ENCODE measurements at places on chromosomes 2 and 18.

GRCh38 chr2:16330571-16330970 is 335.1 kb downstream of the CYRIA start:
- DNase-seq, result no peak

- DNase-seq, result no peak
Observed at GRCh38 chr2:95551055-95551568, 40.7 kb upstream of the TRIM43 start.

DNA sequence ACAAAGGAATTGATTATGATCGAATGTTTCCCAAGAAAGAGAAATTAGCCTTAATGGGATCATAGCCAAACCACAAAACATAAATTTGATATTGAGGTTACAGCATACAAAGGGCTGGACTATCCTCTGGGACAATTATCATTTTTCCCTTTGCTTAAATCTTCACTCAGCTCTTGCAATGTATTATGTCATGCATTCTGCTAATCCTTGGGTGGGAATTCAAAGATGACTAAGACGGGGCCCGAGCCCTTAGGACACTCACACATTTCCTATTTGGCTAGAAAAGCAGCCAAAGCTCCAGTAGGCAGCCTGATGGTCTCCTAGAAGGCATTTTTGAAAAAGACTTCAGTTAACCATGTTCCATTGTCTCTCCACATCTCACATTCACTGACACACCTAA is 17.2 kb upstream of the NMI start:
- no peak for DNase-seq

GRCh38 chr2:62814123-62814522 is 108.6 kb downstream of the EHBP1 start:
- DNase-seq, result no peak

GRCh38 chr2:167181688-167182087 is 293.4 kb downstream of the XIRP2 start:
- DNase-seq, result no peak

GRCh38 chr2:23460993-23461392 is 76.0 kb downstream of the KLHL29 start:
- DNase-seq, result no peak

GRCh38 chr2:196244516-196244915 is 73.1 kb upstream of the STK17B start:
- DNase-seq, result no peak

DNA sequence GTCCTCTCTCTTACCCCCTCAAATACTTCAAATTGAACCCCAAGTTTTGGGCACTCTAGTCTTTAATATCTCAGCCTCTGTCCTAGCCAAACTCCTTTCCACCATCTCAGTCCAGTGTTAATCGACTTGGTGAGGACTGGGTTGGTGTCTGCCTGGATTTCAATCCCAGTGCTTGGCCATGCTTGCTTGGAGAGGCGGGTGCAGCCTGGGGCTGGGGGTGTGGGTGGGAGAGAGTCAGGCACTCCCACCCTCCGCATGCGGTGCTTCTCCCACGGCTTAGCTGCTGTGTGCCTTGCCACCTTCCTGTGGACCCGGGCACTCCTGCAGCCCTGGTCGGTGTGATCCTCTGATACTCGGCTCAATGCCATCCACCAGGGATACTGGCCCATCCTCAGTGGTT is 220.8 kb upstream of the HDAC4 start:
- DNase-seq, result no peak

GRCh38 chr18:48662011-48662661 is 123.3 kb downstream of the CTIF start:
- DNase-seq, result no peak

DNA sequence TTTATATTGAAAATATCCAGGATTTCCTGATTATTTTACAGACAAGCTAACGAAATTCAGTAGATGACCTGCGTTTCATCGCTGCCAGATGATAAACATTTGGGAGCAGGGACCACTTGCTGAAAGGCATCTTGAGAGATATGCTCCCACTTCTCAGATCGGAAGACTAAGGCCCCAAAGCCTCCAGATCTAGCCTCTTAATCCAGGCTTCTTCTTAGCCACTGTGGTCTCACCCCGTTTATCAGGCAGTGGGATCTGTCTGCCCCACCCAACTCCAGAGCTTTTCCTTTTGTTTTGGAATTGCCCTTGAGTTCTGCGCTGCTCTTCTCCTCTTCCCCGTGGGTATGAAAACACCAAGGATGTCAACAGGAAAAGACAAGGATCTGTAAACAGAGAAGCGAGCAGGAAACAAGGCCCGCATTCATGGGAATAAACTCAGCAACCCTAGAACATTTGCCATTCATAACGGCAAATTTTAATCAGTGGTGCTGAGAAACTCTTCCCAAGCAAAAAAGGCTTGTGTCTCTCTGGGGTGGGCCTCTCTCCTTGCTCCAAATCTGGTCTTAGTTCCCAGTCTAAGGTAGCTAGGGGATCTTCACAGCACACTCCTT is 21.4 kb downstream of the MYL12B start:
- no peak for DNase-seq

DNA sequence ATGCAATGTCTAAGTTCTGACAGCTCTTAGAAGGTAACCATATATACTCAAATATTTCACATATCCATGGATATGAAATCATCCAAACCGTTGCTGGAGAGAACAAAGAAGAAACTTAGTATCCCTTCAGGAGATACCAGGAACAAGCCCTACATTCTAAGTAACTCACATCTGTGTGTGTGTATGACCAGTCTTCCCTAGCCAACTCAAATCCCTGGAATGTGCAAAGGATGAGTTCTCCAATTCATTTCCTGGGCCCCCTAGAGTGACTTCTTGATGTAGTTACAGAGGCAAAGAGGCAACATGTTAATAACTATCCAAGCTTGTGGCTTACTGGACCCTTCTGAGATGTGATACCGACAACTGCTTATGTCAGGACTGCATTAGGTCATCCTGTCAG is 20.1 kb downstream of the TPGS2 start:
- DNase-seq, result no peak

- DNase-seq, result no peak
Observed at GRCh38 chr2:188693111-188693510, 281.1 kb upstream of the COL3A1 start.

DNA sequence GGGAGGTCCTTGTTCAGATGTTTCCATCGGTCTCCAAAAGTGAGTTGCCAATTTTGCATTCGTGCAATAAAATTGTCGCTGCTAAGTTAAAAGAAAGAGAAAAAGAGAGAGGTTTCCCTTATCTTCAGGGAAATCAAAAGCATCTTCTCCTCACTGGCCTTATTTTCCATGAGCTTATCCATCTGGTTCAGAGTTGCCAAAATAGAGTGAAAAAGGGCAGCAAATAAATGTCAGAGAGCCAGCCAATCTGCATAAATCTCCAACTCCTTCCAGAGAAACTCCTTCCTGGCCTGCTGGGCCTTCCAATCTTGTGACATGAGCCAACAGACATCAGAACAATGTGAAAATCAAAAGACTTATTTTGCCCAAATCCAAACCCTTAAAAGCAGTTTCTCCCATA is 28.4 kb downstream of the PAX3 start:
- no peak for DNase-seq

- DNase-seq, result no peak
Observed at GRCh38 chr2:84849271-84849952, 31.5 kb downstream of the TRABD2A start.

DNA sequence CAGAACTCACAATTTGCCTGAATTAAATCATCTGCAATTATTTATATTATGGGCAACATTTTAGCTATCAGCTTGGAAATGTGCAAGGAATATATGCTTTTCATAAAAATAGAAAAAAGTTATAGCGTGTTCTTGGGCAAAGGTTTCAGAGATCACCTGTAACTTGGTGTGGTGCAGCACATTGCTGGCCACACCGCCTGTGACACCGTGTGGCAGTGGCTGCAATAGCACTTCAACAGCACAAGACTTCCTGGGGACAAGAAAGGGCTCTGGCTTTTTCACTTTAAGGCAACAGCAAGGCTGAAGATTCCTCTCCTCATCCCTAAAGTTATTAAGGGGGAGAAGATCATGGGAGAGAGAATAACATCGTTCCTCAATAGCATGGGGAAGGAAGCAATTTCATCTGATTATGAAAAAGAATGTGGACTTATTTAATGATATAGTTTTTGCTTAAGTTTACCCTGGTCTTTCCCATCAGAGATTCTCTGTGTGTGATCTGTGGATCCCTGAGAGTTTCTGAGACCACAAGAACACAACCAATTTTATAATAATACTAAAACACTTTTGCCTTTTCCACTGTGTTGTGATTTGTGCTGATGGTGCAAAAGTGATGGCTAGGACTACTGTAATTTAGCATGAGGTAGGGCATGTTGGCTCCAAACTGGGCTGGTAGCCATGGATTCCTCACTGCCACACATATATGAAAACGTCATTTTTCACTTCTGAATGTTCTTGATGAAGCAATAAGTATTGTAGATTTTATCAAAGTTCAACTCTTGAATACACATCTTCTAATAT is 15.0 kb upstream of the SERPINB3 start:
- no peak for DNase-seq

GRCh38 chr2:241579281-241579680 is 20.7 kb downstream of the BOK start:
- DNase-seq, result no peak

DNA sequence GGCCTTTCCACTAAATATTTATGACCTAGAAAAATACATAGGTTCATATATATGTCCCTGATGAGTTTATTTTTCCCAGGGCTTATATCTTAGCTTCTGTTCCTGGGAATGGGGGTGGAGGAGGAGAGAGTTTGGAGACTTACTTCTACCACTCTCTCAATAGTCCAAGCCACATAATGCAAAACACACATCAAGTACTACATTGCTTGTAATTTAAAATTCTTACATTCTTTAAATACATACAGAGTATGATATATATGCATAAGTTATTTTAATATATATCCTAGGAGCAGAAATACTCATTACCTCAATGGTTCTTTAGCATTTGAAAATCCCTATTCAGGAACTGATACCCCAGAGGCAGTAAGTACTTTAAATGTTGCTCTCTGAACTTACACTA is 73.2 kb upstream of the MYL1 start:
- DNase-seq, result no peak

DNA sequence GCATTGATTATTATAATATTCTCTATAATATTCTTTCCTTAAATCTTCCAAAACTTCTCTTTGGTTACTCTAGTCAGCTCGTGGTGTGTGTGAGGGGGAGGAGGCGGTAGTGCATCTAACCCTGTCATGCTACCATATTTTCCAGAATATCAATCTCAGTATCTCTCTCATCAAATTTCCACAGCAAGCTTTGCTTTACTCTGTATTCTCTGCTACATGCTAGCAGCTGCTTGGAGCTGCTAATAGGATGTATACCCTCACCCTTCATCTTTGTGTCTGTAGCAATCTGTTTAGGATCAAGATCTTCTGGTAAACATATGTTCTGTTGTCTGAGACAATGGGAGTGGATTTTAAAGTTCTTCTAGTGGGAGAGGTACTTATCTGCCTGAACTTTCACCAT is 303.8 kb upstream of the KLHL14 start:
- DNase-seq, result no peak

DNA sequence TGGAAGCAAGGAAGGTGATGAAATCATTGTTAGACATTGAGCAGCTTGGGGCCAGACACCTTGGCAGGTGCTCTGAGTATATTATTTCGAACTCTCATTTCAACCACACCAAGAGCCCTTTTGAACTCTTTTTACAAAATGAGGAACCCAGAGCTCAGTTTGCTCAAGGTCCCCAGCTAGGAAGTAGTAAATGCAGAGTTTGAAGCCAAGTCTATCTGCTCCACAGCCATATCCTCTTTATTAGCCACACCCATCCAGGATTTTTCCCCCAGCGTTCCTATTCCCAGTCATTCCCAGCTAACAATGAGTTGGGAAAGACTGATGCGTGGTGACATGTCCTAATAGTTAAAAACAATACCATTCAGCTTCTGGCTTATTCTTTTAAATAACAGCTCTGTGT is 40.2 kb downstream of the SEMA4F start:
- DNase-seq, result no peak

DNA sequence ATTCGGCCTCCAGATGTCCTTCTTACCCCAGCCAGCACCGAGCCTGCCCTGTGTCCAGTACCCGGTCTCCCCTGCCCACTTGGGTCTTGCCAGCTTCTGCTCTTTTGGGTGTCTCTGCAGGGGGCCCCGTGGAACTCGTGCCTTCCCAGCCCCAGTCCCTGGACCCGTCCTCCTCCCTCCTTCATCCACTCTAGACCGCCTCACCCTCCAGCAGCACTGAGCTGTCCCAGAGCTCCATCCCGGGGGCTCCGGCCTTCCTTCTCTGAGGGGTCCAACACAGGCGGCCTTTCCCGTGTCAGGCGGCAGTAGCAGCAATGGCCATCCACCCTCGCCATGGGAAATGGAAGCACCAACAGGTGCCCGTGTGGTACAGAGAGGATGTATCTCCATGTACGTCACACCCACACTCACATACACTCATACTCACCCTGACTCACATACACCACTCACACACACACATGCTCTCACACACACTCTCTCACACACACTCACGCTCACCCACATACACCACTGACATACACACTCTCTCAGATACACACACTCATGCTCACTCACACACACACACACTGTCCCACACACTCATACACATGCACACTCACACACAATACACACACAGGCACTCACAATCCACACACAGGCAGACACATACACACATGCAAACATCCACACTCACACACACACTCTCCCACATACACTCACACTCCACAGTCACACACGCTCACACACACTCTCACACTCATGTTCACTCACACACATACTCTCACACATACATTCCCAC is 827.5 kb upstream of the SALL3 start:
- DNase-seq, result no peak

DNA sequence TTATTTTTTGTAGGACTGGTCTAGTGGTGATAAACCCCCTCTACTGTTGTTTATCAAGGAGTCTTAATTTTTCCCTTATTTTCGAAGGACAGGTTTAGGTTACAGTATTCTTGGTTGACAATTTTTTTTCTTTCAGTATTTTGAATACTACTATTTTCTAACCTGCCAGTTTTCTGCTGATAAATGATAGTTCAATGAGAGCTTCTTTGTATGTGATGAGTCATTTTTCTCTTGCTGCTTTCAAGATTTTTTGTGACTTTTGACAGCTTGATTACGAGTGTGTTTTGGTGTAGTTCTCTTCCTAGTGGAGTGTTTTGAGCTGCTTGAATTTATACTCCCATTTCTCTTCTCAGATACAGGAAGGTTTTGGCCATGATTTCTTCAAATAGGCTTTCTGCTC is 77.5 kb downstream of the ACSL3 start:
- DNase-seq, result no peak

- DNase-seq, result no peak
Observed at GRCh38 chr2:5690718-5691220, 1.4 kb upstream of the SOX11 start.

Measured in hypothalamus (tissue), 51 donors.